Frontal cortex (tissue), 4 donors: ENCODE measurements at places on chromosomes 4 and X.

GRCh38 chr4:165328101-165328425, 594 bp downstream of the MSMO1 start:
- DNase-seq: no peak

DNA sequence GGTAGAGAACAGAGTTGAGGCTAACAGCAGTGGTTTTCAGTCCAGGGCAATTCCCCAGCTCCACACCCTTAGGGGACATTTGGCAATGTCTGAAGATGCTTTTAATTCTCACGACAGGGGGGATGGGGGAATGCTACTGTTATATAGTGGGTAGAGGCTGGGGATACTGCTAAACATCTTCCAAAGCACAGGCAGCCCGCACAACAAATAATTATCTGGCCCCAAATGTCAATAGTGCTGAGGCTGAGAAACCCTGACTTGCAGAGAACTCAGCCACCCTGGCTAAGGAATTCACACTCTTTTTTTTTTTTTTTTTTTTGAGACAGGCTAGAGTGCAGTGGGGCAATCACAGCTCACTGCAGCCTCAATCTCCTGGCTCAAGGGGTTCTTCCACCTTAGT, 60.6 kb downstream of the POLR2B start:
- no peak for DNase-seq

DNA sequence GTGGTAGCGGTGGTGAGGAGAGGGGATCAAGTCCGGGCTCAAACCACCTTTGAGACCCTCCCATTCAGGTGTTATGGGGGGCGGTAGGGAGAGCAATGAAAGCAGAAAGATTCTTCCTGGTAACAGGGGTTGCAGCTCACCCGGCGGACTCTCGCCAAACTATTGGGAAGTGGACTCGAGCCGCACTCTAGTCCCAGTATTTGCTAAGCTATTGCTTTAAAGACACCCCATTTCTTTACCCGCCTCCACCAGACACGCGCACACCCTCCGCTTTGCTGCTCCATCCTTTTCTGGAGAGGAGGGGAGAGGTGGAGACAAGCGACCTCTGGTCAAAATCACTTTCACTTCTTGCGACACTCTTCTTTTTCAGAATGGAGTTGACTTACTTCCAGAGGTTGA, 625 bp upstream of the GABRA4 start:
- DNase-seq: no peak

- DNase-seq: no peak
These were observed 14.8 kb downstream of the LAMTOR3 start for GRCh38 chr4:99879458-99879857.

- no peak for DNase-seq
These were observed 475.6 kb downstream of the PCDH10 start for GRCh38 chr4:133624744-133625143.

GRCh38 chr4:182425302-182425701, 182.1 kb downstream of the TENM3 start:
- no peak for DNase-seq

DNA sequence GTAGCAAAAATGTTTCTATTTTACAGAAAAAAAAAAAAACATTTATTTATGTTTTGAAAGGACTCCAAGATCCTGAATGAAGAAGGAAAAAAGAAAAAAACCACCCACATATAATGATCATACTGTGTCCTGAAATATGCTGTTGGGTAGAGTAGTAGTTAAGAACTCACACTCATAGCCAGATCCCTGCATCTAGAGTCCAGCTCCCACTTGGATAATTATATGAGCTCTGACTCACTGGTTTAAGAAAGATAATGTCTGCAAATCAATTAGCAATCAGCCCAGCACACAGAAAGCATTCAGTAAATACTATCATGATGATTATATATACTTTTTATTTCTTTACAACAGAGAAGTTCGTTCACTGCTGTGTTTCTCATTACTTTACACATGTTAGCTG, 46.7 kb upstream of the MXRA5 start:
- DNase-seq: no peak

DNA sequence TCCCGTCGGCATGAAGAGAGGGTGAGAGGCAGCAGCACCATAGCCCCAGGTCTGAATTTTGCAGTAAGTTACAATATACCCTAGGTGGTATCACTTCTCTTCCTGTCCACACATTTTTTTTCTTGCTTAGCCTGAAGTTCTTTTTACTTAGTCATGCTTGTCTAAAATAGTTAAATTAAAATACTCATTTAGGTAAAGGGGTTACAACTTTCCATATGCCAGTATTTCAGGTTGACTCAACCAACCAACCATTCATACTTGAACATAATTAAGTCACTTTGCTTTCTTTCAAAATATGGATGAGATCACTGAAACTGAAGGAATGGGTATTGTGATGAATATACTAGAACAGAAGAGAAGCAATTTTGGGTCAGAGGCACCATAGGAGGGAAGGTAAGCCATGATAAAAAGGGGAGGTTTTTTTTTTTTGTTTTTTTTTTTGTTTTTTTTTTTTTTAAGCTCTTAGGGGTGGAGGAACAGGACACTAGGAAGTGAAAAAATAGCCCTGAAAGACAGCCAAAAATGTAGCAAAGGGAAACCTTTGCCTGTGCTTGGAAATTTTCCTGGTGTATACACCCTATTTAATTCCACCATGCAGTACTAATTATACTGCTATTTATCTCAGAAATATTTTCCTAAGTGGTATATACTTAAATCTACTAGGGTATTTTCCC, 41.8 kb downstream of the RPS6KA3 start:
- DNase-seq: no peak

GRCh38 chr4:177861551-177862094, 419.4 kb upstream of the AGA start:
- no peak for DNase-seq

DNA sequence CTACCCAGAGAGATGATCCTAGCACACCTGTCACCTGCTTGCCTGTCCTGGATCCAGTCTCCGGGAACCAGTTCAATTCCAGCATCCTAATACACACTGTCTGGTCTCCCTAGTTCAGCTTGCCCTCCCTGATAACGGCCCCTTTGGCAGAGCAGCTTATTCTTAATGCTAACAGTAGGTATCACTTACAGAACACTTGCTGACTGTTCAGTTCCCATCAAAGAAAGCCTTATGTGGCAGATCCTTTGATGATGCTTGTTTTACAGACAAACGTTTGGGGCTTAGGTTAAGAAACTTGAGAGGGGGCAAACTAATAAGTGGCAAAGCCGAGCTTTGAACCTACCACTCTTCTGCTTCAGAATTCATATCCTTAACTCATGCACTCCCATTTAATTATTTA, 890 bp downstream of the RASSF6 start:
- no peak for DNase-seq

DNA sequence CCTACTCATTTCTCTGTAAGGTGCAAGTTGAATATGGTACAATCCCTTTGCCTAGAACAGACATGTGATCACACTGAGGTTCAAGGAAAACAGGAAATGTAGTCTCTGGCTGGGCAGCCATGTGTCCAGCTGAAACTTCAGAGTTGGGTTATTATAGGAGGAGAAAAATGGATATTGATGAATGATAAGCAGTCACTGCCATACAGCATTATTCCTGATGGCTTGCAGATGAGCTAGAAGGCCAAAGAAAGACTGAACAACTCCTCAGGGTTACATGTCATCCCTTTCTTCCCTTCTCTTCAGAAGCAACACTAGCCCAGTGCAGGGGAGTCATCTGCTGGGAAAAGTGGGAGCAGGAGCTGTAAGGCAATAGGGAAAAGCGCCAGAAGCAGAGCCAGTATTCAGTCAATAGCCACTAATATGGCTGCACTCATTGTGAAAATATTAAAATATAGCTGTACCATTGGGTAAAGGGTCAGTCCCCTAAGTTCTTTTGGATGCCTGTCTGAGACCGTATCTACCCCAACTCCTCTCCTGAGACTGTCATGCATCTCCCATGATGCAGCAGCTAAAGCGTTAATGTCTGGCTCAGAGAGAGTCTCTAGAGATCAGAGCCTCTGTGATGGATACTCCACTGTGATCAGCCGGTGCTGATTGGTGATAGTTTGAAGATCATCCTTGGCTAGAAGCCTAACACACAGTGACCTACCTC, 20.5 kb downstream of the PHOX2B start:
- no peak for DNase-seq

GRCh38 chrX:57951666-57952319, 41.5 kb upstream of the ZXDA start:
- no peak for DNase-seq

DNA sequence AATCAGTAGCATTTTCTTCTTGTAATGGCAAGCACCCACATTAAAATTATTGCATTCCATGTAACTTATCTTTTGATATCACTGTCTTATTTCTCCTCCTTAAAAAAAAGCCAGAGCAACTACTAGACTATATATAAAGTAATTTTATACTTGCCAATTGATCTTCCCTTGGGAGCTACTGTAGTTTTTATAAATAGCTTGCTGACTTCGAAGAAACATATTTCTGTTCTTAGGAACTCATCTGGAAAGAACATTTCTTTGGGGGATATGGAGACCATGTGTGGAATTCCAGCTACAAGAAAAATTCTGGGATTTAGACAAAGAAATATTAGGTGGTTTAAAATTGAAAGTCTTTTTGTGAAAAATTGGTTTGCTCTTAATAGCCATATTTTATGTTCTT, 94.9 kb downstream of the BMPR1B start:
- no peak for DNase-seq

GRCh38 chr4:174418640-174419212, 103.6 kb downstream of the HPGD start:
- DNase-seq: no peak

DNA sequence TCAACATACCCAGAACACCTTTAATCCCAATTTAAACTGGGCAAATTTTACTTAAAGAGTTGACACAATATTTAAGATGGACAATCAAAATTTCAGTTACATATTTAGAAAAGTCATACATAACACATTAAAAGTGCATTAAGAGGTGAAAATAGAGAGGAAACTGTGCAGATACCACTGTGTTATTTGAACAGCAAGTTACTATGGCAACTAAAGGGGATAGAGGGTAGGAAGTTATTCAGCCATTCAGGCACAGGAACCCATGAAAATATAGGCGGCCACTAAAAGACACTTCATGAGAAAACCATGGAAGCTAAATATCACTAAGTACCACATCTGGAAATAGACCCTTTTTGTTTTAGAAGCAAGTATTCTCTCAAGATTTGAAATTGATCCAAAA, 75.1 kb downstream of the PDGFC start:
- no peak for DNase-seq

DNA sequence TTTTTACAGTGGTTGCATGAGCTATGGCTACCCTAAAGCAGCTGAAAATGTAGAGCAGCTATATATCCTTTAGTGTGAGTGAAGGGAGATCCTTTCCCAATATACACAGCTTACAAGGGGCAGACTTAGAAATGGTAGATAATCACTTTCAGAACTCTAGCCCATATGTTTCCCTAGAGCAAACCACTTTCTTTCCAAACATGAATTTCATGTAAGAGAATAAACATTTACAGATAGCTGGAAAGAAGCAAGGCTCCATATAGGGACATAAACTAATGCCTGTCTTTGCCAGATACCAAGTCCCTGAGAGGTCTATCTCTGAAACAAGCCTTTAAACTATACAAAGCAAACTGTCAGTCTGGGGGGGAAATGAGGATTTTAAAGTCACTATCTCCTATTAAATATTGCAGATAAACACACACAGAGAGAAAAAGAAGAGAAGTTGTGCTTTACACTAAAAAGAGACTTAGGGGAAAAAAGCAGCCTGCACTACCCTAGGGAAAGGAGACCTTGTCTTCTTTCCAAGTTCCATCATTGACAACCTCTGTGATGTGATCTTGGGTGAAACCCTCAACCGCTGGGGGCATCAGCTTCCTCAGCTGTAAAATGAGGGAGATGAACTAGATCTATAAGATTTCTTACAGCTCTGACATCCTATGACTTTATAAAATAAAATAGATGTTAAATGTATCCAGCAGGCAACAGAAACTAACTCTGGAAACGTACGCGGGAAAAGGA, 73.6 kb downstream of the TMEM156 start:
- DNase-seq: no peak
